ENCODE measurements at places on chromosomes 6 and 20.
A peak's percentile ranks its signal among the peaks of the same experiment; 100 is the strongest.

DNA sequence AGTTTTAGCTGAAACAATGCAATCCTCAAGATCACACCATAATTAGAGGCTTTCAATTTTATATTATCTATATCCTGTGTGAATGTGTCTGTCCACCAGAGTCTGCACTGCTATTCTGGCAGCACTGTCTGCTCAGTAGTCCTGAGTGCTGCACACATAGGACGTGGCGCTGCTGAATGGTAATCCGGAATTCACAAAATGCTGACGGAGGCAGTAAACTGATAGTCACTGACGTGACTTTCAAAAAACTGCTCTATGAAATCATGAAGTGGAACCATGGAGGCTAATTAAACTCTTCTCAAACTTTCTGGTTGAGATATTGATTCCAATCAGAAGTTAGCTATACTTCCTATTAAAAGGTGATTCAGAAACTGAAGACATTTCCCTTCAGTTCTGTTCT is 190.8 kb upstream of the NOX3 start:
- DNase-seq, result no peak

GRCh38 chr6:84137051-84137375 is 90.4 kb downstream of the CEP162 start:
- DNase-seq, result no peak

DNA sequence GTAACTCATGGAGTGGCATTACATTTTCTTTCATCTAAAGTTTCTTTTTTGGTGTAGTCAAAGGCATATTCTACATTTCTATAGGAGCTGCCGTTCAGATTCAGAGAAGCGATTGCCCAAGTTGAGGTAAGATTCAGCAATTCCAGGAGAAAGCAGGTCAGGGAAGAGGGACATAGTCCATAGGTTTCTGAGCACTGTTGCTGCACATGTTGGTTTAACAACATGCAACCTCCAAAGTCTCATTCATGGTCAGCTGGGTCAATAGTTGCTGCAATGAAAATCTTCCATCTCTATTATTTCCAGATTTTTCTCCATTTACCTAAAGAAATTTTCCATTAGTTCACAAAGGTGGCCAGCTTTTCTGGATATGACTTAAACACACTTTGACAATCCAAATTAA is 682.3 kb upstream of the MAN1A1 start:
- DNase-seq, result no peak

GRCh38 chr6:91719414-91719813 is 1132.5 kb upstream of the MAP3K7 start:
- DNase-seq, result no peak

DNA sequence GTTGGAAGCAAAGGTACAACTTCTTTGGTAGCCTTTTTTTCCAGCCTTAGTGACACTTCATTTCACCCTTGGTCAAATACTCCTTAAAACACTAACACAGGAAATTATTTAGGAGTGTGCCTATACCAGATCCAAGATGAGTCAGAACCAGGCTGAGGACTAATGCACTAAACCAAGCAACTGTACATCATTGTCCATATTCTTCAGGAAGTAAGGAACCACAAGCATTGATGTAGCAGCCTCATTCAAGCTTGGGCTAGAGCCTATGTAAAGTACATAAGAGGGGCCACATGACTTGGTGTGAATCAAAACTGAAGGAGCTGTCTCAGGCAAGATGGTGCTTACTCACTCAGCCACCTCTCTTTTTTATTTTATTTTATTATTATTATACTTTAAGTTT is 20.7 kb upstream of the ADGB start:
- DNase-seq, result no peak

DNA sequence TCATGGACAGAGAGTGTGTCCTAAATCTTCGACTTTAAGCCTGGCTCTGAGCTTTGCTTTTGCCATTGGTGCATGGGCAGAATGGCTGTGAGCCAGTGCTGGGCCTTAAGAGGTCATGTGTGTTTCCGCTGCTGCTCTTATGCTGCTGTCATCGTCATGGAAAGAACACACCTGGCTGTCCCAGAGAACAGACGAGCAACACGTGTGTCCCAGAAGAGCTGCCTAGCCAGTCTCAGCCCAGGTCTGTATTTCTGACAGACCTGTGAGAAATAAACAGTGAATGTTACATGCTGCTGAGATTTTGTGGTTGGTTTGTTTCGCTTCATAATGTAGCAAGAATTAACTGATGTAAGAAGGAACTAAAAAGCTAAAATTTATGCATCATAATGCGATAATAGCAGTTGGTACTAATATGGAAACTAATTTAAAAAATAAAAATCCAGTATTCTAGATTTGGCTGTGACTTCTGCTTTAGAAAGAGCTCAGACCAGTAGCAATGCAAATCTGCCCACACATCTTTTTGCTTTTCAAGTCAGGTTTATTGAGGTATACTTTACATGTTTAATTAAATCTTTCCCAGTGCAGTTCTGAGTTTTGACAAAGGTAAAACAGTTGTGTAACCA is 11.5 kb upstream of the SCP2D1 start:
- no peak for DNase-seq

- DNase-seq, result no peak
Observed at GRCh38 chr6:125948455-125948854, 8.1 kb upstream of the HINT3 start.

- no peak for DNase-seq
Observed at GRCh38 chr6:53916804-53917463, 122.1 kb downstream of the LRRC1 start.

- DNase-seq, result no peak
Observed at GRCh38 chr20:63215101-63216040, 560 bp downstream of the YTHDF1 start.

GRCh38 chr6:12296604-12297003 is 6.4 kb downstream of the EDN1 start:
- DNase-seq, result no peak

DNA sequence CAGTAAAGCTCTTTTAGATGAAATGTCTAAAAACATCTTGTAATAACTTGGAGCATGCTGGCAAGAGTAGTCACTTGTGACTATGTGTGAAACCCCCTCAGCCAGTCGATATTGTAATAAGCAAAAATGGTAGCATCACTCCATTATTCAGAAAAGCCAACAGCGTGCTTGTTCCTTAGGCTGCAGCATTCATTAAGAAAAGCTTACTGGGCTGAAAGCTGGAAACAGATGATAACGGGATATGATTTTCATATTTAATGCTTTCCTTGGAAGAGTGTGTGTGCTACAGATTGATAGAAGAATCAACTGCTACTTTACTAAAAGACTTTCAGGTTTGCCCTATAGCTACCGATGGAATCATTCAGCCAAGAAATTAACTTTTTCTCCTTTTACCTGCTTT is 20.3 kb downstream of the KIZ start:
- DNase-seq, result no peak

DNA sequence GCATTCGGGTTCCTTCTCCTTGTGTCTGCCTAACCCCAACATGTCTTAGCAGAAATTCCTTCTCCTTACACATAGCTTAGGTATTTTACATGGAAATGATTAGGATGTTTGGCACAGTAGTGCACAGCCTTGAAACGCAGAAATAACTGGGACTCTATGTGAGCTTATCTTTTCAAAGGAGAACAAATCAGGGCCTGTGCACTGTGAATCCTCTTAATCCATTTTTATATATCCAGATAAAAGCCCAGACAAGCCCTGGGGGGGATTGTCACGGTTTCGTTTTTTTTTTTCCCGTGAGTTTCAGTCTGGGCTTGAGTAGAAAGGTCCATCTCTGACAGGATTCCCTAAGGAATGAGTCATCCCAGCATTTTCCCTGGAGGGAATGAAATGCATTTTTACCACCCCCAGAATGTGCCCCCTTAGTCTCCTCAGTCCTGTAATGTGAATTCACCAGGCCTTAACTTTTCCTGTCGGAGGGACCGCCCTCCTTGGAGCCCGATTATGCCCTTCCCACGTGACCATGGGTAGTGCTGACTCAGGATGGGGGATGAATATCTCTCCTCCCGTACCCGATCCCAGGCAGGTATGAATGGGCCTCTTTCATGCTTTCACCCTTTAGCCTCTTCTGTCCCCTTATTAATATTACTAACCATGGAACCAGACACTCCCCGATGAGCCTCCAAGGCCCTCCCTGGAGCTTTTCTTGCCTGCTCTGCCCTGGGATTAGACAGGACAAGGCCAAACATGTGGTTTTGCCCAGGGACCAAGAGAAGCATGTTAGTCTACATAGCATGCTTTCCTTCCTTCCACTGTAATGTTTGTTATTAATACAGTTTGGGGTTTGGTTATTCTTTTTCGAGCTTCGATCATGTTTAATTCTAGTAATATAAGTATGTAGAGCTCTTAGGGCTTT is 23.9 kb upstream of the NAA20 start:
- DNase-seq, result no peak

GRCh38 chr20:46844965-46845364 is 49.7 kb upstream of the EYA2 start:
- no peak for DNase-seq

GRCh38 chr20:58010186-58010585 is 218.3 kb downstream of the ANKRD60 start:
- no peak for DNase-seq

DNA sequence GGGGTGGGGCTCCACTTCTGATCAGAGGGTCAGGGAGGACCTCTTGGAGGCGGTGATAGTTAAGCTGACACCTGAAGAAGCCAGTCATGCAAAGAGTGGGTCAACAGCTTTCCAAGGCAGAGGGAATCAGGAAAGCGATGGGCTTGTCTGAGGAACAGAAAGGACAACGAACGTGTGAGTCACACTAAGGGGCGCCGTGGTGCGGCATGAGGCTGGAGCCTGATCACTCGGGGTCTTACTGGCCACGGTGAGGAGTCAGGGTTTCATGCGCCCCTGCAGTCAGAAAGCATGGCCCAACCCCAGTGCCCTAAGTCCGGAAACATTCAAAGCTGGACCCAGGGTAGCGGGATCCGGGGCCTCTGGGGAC is 50.6 kb upstream of the SLC32A1 start:
- DNase-seq, result no peak

GRCh38 chr6:2857580-2858337 is 16.1 kb upstream of the SERPINB1 start:
- no peak for DNase-seq

DNA sequence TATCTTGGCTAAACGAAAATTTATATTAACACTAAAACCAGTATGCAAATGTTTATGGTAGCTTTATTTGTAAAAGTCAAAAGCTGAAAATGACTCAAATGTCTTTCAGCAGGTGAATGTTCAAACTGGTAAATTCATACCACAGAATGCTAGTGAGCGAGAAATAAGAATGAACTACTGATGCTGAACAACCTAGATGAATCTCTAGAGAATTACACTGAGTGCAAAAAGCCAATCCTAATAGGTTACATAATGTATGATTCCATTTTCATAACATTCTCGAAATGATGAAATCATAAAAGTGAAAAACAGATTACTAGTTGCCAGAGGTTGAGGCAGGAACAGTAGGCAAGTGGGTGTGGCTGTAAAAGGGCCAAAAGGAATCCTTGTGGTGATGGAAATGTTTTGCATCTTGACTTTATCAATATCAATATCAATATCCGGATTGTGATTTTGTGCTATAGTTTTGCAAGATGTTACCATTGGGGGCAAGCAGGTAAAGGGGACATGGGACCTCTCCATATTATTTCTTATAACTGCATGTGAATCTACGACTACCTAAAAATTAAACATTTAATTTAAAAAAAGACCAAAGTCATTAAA is 26.1 kb downstream of the ZNF311 start:
- DNase-seq, result no peak

- DNase-seq, result peak; percentile 10
Observed at GRCh38 chr6:95364016-95364604, 213.2 kb upstream of the MANEA start.

- no peak for DNase-seq
Observed at GRCh38 chr6:52636830-52637229, 34.1 kb upstream of the TMEM14A start.

DNA sequence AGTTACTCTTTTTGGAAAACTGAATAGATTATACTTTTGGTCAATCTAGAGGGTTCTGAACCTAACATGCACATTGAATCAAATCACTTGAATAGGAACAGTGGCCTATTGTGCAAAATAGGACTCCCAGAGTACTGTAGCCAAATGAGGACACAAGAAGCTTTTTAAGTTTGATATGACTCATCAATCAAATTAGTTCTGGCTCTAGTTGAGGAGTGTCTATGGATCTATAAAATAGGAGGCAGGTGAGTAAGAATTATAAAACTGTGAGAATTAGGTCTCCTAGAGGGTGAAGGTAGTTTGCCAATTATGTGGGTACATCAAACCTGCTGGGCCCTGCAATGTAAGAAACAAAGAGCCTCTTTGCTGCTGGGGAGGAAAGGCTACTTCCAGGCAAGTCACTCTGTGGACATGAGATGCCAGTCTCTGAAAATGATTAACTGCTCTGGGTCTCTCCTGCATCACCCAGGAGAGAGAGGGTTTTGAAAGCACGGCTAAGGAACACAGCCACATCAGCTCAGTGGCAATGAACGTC is 112.3 kb downstream of the RCAN2 start:
- DNase-seq, result no peak

DNA sequence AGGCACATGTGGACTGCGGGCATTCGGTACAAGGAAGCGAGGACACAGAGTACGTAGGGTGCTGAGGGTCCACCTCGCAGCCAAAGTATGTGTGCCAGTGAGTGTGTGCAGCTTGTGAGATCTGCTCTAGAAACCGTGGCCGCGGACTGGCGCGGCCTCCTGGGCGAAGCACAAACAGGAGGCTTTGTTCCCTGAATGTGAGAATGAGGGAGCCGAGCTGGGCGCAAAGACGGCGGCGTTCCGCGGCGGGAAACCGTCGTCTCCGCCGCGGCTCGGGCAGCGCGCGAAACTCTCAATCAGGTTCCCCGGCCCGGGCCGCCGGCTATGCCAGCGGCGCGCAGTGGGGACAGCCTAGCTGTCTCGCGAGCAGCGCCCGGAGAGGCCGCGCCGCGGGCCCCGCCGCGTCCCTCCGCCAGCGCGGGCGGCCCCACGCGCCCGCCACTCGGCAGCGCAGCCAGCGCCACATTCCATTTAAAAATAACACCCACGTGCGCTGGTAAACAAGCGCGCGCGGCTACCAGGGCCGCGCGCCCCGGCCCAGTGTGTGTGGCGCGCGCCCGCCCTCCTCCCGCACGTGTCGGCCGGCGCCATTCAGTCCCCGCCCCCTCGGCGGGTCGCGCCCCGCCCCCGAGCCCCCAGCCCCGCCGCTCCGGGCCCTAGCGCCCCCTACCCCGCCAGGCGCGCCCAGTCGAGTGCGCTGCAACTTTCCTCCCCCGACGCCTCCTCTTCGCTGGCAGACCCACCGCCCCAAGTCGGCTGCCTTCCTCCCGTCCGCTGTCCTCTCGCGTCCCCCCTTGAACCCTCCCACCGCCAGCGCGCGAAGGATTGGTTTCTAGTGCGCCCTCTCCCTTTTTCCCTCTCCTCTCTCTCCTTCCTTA is 3.0 kb upstream of the FOXO3 start:
- DNase-seq, result no peak

GRCh38 chr6:71420693-71421328 is 132.2 kb downstream of the OGFRL1 start:
- DNase-seq, result peak; percentile 89

GRCh38 chr6:7532232-7532631 is 9.2 kb upstream of the DSP start:
- no peak for DNase-seq

DNA sequence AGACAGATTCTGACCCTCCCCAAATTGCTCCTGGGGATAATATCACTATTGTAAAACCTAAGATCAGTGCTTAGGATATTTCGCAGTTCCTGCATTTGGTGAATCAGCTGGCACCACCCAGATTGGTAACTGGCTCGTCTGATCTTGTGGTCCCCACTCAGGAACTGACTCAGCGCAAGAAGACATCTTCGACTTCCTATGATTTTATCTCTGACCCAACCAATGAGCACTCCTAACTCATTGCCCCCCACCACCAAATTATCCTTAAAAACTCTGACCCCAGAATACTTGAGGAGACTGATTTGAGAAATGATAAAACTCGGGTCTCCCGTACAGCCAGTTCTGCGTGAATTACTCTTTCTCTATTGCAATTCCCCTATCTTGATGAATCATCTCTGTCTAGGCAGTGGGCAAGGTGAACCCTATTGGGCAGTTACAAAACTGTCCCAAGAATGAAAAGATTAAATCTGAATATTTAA is 55.7 kb upstream of the PRND start:
- DNase-seq, result no peak
